HepG2 (cell line): ENCODE measurements at places on chromosomes 4 and X. TPM values are rescaled to one million over a fixed set of nuclear protein-coding genes. Genes with fewer than 3 reads are reported as not detected.

- no peak overlapping the region for H3K4me3 ChIP-seq
- 0 out of 2 replicates have a peak, but pooled peaks cover 6% of the 10 kb centered on the region for H3K4me1 ChIP-seq
- no peaks in the 10 kb centered on the region for H3K27me3 ChIP-seq
- H3K27ac ChIP-seq: no peak overlapping the region
- no peaks in the 10 kb centered on the region for H3K36me3 ChIP-seq
Observed at GRCh38 chrX:109472939-109473735, 8.7 kb downstream of the GUCY2F start.

GRCh38 chr4:185108669-185109068, 34.4 kb upstream of the SLC25A4 start:
- peaks cover 23% of the 10 kb centered on the region for H3K4me1 ChIP-seq
- no peak overlapping the region for H3K27ac ChIP-seq
- no peak for DNase-seq
- no peaks in the 10 kb centered on the region for H3K36me3 ChIP-seq
- H3K4me3 ChIP-seq: no peak overlapping the region; the same call in 1 of the 2 replicates

The SGMS2 gene
- total RNA-seq: 1.2 and 1.3 TPM in 2 replicates

The TRIML2 gene
- not detected in 2 replicates for total RNA-seq

The MCF2 gene
- not detected in 2 replicates for total RNA-seq
